Large intestine (tissue), 12 donors: ENCODE measurements at places on chromosomes 7 and 10. TPM values are rescaled to one million over a fixed set of nuclear protein-coding genes. Genes with fewer than 3 reads are reported as not detected.
A peak's percentile ranks its signal among the peaks of the same experiment; 100 is the strongest.

GRCh38 chr7:77455321-77455720 lies 39.2 kb upstream of the GSAP start:
- H3K36me3 ChIP-seq = no peaks in the 10 kb centered on the region
- H3K27ac ChIP-seq = no peak overlapping the region
- no peak for DNase-seq
- H3K4me1 ChIP-seq = no peaks in the 10 kb centered on the region

The RBP3 gene
- 0.06 TPM for polyA plus RNA-seq

DNA sequence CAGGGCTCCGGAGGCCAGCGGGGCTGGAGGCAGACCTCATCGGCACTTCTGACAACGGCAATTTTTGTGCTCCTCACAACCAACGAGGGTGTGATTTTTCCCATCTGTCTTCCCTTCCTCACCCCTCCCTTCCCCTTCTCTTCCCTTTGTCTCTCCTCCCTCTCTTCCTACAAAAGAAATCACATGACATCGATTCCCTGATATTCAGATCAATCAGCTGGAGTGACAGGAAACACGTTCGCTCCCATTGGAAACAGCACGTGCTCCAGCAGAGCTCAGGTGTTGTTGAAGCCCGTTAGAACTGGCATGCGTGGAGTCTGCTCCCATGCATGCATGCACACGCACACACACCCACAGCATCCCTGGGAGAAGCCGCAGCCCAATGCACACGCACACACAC lies 222.4 kb downstream of the PTPRN2 start:
- no peak overlapping the region for H3K27ac ChIP-seq
- no peaks in the 10 kb centered on the region for H3K4me1 ChIP-seq
- H3K36me3 ChIP-seq = no peaks in the 10 kb centered on the region
- no peak for DNase-seq

The MACC1 gene
- 50.2 TPM for polyA plus RNA-seq

The PDZD7 gene
- 95.8 TPM for polyA plus RNA-seq

The HTR7 gene
- polyA plus RNA-seq = 2.2 TPM

The VWC2 gene
- polyA plus RNA-seq = 0.63 TPM

The PDK4 gene
- polyA plus RNA-seq = 13.6 TPM

The HABP2 gene
- 27.7 TPM for polyA plus RNA-seq

The TECPR1 gene
- polyA plus RNA-seq = 15.1 TPM

DNA sequence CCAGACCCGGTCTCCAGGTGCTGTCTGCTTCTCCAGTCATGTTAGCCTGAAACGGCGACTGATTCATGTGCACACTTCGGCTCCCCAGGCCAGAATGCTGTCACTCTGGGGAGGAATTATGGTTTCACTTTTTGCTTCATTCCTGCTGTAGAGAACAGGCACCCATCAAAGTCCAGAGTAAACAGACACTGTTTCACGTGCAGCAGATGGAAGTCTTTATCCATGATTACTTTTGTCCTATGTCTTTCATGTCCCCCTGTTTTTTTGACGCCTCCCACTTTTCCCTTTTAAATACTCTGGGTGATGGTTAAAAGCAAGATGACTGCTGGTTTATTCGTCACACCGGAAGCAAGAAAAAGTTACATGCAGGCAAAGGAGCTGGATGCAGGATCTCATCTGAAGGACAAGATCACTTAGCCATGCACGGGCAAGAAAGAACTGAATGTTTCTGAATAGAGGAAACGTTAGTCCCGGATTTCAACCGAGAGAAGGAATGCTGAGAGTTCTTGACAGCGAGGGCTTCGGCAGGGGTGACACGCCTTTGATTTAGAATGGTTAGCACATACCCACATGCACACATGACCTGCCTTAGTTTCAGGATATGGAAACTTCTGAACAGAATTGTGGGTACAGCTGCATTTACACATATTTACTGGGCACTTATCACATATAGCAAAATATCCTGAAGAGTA lies 250.0 kb upstream of the KLF6 start:
- H3K4me3 ChIP-seq = no peak overlapping the region
- H3K36me3 ChIP-seq = no peaks in the 10 kb centered on the region
- no peak overlapping the region for H3K27ac ChIP-seq
- peaks cover 4% of the 10 kb centered on the region for H3K4me1 ChIP-seq
- DNase-seq = peak; percentile 53
- no peaks in the 10 kb centered on the region for H3K27me3 ChIP-seq

- no peaks in the 10 kb centered on the region for H3K27me3 ChIP-seq
- DNase-seq = no peak
- H3K27ac ChIP-seq = no peak overlapping the region
These were observed 1047.5 kb downstream of the GATA3 start for GRCh38 chr10:9102026-9102425.

The LRRN3 gene
- polyA plus RNA-seq = 7.1 TPM

DNA sequence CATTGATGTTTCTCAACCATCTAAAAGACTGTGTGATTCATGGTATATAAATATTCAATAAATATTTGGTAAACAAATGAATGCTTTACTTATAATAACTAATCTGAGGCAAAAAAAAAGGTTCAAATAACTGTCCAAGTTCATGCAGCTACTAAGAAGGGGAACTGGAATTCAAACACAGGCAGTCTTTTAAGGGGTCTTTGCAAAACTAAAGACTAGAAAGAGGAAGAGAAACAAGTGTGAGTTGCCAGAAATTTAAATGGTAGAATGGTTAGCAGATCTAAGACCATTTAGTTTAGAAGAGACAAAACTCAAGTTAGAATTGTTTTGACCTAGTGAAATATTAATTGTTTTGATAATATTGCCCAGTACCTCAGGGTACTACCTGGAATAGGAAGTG lies 642.0 kb upstream of the LRRN3 start:
- no peaks in the 10 kb centered on the region for H3K27me3 ChIP-seq
- no peak overlapping the region for H3K4me3 ChIP-seq
- no peaks in the 10 kb centered on the region for H3K36me3 ChIP-seq
- no peak overlapping the region for H3K27ac ChIP-seq
- no peaks in the 10 kb centered on the region for H3K4me1 ChIP-seq

DNA sequence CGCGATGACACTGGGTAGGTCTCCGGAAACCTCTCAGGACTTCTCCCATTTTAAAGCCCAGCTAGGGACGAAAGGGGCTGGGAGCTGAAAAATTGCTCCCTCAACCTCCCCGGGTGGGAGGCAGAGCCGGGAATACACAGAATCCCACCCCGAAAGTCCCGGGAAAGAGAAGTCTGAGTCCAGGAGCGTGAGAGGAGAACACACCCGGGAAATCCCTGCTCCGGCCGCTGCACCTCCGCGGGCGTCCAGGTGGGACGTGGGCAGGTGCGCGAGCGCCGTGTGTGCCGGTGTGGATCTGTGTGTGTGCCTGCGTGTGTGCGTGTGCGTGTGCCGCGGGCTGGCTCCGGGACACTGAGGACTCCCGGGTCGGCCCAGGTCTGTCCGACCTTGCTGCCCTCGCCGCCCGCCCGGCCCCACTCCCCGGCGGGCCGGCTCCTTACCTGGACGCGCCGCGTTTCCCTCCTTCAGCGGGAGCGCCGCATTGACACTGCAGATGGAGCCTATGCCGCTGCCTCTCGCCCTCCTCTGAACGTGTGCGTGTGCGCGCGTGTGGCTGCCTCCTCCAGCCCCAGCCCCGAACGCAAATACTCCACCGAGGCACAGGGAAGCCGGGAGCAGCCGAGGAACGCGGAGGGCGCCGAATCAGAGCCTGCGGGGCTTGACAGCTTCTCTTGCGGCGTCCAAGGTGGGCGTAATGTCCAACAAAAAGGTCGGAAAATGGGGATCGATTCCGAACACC lies at the start of gene PLXNA4:
PLXNA4 (minus strand) TSS at position 489 of the 739 bp plus-strand sequence. CDS start 67,777 bp downstream, outside the sequence.
- peaks cover 81% of the 10 kb centered on the region for H3K27me3 ChIP-seq
- peak within 1 kb of the TSS; percentile 12 for H3K4me3 ChIP-seq
- peaks cover 2% of the 10 kb centered on the region for H3K4me1 ChIP-seq
- H3K27ac ChIP-seq = no peak within 1 kb of the TSS
- no peaks in the 10 kb centered on the region for H3K36me3 ChIP-seq
